ENCODE measurements at places on chromosomes 12 and 14.

DNA sequence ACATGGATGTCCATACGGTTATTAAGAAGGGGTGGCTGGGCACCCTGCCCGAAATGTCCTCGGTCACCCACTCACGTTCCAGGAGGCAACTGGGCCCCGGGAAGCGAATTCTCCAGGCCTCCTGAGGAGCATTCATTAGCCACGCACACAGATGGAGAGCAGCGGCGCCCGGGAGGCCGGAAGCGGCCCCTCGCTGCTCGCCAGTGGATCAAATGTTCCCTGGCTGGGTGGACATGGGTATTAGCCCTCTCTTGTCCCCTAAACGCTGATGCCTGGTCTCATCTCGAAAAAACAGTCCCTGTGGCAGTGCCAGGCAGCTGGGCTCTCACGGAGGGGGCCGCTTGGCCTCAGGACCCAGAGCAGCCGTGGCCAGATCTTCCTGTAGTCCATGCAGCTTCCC is 59.0 kb upstream of the DLK1 start:
- DNase-seq: no peak

- DNase-seq: peak; percentile 59
Measured at GRCh38 chr14:92040431-92041051, 682 bp upstream of the TRIP11 start.

DNA sequence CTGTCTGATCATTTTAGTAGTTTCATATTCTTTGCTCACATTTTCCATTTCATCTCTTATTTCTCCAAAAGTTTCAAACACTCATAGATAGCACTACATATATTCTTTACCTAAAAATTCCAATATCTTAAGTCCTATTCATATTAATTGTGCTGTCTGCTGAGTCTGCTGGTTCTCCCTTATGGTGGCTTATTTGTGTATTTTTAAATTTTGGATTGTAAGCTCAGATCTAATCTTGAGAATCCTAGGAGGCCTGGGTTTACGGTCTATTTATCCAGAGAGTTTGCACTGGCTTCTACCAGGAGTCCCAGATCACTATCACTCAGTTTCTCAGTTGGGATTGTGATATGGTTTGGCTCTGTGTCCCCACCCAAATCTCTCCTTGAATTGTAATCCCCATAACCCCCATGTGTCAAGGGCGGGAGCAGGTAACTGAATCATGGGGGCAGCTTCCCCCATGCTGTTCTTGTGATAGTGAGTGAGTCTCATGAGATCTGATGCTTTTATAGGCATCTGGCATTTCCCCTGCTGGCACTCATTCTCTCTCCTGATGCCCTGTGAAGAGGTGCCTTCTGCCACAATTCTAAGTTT is 10.2 kb downstream of the NT5DC3 start:
- no peak for DNase-seq

DNA sequence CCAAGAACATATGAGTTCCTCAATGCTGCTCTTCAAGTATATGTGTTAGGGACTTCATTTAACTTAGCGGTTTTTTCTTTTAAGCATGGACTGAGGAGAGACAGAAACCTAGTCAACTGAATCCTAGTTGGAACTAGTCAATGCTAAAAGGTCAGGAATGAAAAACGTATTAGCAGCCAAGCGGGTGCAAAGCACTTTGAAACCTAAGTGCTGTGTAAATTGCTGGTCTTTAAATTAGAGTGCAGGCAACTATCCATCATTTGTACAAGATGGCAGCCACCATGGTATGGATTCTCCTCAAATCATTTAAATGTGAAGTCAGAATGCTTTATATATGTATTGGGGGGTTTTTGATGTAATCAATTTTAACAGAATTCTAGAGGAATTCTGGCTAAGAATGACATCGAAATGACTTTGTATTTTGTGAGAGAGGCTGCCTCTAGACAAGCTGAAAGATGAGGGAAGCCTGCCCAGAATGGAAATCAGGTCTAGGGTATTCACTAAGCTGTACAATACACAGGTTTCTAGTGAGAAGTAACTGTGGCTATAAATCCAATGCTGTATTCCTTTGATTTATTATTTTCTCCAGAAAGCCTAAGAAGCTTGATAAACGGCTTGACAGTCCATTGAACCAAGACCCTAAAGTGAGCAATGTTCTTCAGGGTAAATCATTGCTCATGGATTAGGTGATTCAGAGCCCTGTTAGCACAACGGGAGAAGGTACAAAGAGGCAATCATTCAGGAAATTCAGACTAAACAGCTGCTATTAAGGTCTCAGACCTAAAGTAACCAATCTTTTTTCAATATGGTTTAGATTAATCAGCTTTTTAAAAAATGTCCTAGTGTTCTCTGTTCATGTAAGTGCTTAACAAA is 198.8 kb downstream of the ANO2 start:
- DNase-seq: no peak

GRCh38 chr12:19846574-19846973 is 407.3 kb downstream of the AEBP2 start:
- DNase-seq: no peak

- no peak for DNase-seq
Measured at GRCh38 chr12:88529531-88530488, 50.5 kb downstream of the KITLG start.

- no peak for DNase-seq
Measured at GRCh38 chr14:72961579-72962335, 35.5 kb downstream of the DCAF4 start.

- no peak for DNase-seq
Measured at GRCh38 chr12:65637774-65638173, 186.5 kb upstream of the HMGA2 start.

GRCh38 chr12:19410211-19410610 is 29.1 kb upstream of the AEBP2 start:
- no peak for DNase-seq

DNA sequence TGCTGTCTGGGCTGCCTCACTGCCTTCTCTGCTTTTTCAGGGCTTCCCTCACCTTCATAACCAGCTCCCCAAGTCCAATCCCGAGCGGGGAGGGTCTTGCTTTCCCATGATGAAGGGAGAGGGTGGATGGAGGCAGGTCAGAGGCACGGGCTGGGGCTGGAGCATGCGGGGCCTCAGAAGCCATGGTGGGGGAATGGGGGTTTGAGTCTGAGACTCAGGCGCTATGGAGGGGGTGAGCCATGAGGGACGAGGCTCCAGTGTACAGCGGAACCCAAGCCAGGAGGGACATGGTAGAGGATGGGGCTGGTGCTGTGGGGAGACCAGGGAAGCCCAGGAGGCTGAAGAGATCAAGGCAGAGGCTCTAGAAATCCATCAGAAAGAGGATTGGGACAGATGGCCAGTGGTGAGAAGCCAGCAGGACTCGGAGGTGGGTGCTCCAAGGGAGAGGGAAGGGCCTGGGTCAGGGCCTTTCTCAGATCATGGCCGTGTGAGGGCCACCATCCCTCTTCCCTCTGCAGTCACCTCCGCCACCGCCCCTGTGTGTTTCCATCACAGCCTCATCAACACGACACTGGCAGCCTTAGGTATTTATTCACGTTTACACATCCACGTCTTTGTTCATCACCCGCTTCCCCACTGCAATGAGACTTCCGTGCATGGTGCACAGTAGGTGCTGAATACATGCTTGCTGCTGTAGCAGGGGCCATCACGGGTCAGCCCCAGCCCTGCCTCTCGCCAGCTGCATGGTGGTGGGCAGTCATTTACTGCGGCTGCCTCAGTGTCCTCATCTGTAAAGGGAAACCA is 144.7 kb downstream of the ADGRD1 start:
- no peak for DNase-seq

- DNase-seq: no peak
Measured at GRCh38 chr12:11711651-11712327, 62.3 kb downstream of the ETV6 start.

DNA sequence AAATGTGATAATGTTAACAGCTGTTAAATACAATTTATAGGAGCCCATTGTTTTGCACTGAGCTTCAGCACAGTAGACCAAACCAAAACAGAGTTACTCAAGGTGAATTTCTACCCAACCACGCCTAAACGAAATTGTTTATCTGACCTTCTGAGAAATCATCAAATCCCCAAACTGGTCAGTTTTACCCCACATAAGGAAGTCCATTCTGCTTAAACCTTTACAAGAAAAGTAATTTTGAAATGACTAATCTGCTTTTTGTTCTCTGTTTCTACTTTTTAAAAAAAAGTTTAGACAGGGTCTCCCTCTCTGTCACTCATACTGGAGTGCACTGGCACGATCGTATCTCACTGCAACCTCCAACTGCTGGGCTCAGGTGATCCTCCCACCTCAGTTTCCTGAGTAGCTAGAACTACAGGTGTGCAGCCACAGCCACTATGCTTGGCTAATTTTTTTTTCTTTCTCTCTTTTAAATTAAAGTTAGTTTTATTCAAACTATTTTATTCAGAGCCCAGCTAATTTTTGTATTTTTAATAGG is 1.4 kb upstream of the RNF10 start:
- DNase-seq: no peak

DNA sequence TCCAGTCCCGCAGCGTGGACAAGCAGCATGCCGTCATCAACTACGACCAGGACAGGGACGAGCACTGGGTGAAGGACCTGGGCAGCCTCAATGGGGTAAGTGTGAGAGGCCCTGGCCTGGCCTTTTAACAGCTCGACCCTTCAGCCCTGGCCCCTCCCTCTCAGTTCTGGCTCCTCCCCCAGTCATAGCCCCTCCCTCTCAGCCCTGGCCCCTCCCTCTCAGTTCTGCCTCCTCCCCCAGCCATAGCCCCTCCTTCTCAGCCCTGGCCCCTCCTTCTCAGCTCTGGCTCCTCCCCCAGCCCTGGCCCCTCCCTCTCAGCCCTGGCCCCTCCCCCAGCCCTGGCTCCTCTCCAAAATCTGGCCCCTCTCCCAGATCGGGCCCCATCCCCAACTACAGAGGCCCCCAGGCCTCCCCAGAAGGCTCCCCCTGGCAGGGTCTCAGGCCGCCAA is 11.2 kb downstream of the CEP170B start:
- DNase-seq: no peak

GRCh38 chr12:14560904-14561574 is 6.6 kb downstream of the PLBD1 start:
- no peak for DNase-seq

DNA sequence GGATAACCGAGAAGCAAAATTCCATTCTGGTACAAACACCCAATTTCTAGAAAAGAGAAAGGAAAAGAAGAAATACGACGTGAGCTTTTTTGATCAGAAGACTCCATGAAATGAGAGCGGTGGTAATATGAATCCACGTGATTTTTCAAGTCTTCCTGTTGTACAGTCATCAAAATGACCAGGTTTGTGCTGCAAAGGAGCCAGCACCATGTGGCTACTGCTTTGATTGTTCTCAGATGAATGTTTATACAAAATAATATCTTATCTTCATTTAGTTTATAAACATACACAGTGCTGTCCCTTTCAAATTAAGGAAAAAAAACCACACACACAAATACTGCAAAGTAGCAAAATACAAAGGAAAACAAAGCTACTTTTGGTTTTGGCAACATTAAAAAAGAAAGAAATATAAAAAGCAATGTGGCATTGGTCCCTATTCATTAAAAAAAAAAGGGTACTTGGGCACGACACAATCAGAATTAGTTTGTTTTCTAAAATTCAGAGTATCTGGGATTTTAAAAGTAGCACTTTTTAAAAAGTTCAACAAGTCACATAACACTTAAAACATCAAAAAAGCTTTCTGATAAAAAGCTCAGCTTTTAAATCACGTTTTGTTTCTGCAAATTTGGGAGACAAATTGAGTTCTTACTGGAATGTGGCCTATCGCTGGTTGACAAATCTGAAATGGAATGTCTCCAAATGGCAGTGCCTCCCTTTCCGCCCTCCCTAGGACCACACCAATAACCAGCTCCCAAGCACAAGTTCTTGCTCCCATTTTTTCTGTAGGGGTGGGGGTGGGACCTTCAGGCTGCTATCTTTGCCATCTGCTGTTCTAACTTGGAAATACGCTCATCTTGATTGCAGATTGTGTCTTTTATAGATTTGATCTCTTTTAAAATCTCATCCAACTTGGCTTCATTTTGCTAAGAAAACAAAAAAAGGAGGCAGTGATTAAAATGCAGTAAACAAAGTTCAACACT is 13.2 kb upstream of the SELPLG start:
- no peak for DNase-seq

DNA sequence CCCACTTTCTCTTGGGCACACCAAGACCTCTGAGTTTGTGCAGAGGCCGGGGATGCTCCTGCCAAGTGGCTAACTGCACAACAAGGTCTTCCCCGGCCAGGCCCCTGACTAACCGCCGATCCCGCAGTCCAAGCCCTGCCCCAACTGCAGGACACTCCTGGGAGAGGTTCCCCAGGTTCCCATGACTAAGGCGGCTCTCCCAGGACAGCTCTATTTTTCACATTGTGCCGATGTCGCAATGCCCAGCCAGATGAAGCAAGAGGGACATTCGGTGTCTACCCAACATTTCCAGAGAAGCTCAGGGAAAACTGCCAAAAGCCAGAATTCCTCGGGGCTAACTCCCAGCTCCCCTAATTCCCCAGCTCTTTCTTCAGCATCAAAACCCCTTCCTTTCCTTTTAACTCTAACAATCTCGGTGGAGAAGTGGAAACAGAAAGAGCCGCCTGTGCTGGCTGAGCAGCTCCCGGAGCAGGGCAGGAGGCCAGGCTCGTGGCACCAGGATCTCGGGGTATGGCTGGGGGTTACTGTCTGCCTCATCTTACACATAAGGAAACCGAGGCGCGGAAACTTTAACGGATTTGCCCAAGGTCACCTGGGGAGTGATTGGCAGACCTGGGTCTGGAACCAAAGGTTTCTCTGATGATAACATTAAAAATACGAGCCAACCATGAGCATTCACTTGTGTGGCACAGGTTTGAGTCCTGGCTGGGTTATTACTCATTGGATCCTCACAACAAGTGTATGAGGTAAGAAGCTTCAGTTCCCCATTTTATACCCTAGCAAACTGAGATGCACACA is 318.2 kb downstream of the BCL11B start:
- DNase-seq: no peak

DNA sequence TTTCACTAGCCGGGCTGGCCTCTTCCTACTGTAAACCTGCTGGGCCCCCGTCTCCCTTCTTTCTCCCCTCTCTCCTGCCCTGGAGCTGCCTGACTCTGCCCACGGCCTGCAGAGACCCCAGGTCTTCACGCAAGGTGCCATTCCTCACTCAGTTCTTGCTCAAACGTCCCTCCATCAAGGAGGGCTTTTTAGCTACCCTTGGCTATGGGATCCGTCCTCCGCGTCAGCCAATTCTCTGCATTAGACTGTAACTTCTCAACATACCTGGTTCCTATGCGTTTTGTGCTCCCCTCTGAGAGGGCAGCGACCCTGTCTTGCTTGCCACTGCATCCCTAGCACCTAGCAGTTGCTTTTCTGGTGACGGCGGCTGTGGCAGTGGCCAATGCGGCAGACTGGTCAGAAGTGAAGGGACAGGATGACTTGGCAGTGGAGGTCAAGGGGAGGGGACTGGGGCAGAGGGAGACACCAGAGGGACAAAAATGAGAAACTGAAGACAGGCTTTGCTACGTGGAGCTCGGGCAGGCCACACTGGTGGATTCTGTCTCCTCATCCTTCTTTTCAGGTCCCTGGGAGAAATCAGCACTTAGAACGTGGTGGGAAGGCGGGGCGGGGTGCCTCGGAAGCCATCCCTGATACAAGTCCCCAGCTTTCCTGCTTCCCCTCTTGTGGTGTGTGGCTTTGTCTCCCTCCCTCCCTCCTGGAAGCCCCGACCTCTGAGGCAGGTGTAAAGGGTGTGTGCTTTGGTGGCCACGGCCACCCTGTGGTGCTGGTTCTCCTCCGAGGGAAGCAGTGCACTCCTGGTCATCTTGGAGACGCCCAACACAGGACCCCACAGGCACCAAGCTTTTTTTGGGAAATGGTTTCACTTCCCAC is 1.8 kb downstream of the B3GNT4 start:
- no peak for DNase-seq

All from SHP77 treated with DMSO at 0.1 percent for 48 hours (cell line).